ENCODE measurements at places on chromosomes 4 and X.

- DNase-seq, result no peak
These were observed 26.6 kb downstream of the CPZ start for GRCh38 chr4:8618961-8619720.

GRCh38 chr4:37685161-37685822, 884 bp downstream of the RELL1 start:
- peak; percentile 65 for DNase-seq

DNA sequence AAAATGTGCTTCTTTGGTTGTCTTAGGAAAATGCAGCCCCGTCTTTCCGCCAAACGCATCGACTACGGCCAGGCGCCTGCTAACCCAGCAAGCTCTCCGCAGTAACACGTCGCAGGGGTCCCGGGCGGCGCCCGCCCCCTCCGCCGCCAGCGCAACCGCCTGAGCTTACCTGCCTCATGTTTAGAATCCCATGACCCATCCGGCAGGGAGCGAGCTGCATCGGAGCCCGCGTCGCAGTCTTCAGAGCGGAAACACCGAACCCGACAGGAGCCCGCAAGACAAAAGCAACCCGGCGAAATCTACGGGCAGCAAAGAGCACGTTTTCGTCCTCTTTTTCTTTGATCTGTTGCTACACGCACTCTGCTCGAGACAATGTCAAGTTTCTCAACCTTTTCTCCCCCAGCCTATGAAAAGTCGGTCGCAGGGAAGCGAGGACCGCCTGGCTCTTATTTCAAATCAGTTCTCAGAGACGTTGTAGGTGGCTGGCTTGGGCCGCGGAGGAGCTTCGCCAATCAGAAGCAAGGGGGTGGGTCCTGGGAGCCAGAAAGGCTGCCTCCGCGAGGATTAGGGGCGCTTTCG, at the start of gene MID1:
Gene MID1, minus strand, starts transcription at position 465 of the 579 bp plus-strand sequence. CDS start 53,038 bp downstream, outside the sequence.
- no peak for DNase-seq

DNA sequence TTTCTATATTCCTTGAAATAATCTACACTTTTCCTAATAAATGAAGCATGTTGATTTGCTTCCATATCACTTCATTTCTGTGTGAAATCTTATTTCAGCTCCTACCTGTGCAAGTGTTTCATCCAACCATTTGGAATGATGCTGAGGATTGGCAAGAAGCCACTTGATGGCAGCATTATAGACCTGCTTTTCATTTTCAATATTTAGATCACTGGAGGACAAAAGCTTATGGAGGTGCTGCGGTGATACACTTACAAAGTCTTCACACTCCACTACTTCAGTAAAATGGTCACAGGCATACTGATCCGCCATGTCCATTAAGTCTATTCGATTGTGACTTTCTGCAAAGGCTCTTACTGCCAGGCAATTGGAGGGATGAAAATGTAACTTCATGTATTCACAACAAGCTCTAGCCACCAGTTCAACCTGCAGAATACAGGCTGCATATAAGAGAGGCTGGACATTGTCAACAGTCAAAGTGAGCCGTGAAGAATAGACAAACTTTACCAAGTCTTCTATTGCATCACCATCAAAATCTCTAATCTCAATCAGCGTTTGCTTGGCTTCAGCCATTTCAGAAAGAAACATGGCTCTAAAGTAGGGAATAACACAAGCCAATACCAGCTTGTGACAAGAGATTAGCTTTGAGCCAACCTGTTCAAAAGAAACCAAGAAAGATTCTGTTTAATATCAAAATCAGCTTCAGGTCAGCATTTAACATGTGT, 35.1 kb downstream of the KLHL8 start:
- DNase-seq, result no peak

GRCh38 chr4:134057356-134057755, 144.2 kb downstream of the PABPC4L start:
- DNase-seq, result no peak

DNA sequence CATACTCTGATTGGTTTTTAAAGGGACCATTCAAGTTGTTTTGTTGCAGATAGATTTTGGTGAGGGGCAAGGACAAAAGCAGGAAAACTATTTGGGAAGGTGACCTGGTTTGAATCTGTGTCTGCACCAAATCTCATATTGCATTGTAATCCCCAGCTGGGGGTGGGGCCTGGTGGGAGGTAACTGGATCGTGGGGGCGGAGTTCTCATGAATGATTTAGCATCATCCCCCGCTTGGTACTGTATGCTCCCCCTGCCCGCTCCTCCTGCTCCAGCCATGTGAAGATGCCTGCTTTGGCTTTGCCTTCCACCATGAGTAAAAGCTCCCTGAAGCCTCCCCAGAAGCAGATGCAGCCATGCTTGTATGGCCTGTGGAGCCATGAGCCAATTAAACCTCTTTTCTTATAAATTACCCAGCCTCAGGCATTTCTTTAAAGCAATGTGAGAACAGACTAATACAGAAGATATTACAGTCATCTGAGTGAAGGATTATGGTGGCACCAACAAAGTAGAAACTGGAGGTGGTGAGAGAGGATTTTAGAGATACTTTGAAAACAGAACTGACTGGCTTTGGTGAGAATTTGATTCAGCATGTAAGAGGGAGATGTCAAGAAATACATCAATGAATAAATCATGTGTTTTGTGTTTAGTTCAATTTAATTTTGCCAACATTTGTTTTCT, 14.4 kb downstream of the IL21 start:
- no peak for DNase-seq
